Mesenteric fat pad (tissue), 1 donor: ENCODE measurements at places on chromosomes 6 and 20. TPM values are rescaled to one million over a fixed set of nuclear protein-coding genes. Genes with fewer than 3 reads are reported as not detected.

Gene CTCFL
- total RNA-seq = 0.16 TPM

Gene GMPR
- total RNA-seq = 5.9 TPM

Gene NRSN1
- total RNA-seq = not detected

Gene MYLK4
- 0.61 TPM for total RNA-seq

Gene PCNA
- total RNA-seq = 24.6 TPM

Gene ERVFRD-1
- total RNA-seq = 0.13 TPM

Gene CENPW
- total RNA-seq = 4.3 TPM

Gene LIME1
- 6.5 TPM for total RNA-seq

Gene SLC52A3
- total RNA-seq = 2.2 TPM

Gene CST11
- total RNA-seq = 0.96 TPM

Gene CD109
- 10.8 TPM for total RNA-seq

Gene FIG4
- total RNA-seq = 17.9 TPM

Gene LPA
- total RNA-seq = not detected

Gene TPMT
- total RNA-seq = 7.1 TPM

Gene CRISP3
- not detected for total RNA-seq

Gene EDN3
- total RNA-seq = not detected

Gene DEFB110
- not detected for total RNA-seq

Gene WFDC5
- total RNA-seq = not detected

Gene HLA-DQB2
- 3.0 TPM for total RNA-seq

Gene TCP11
- total RNA-seq = not detected

Gene DNAH8
- not detected for total RNA-seq

Gene BPI
- total RNA-seq = not detected

Gene ADA
- total RNA-seq = 12.2 TPM

Gene IL17A
- total RNA-seq = not detected

Gene POU3F2
- not detected for total RNA-seq

Gene ZSCAN9
- 6.4 TPM for total RNA-seq

Gene SYCP2L
- 0.93 TPM for total RNA-seq

Gene TBP
- 10.6 TPM for total RNA-seq

Gene RRAGD
- 28.7 TPM for total RNA-seq

Gene METTL24
- 1.2 TPM for total RNA-seq

Gene TPD52L1
- 24.6 TPM for total RNA-seq

Gene C20orf202
- 0.32 TPM for total RNA-seq

Gene PRRT1
- total RNA-seq = 1.0 TPM

Gene FRK
- total RNA-seq = 0.80 TPM

Gene GABRR2
- total RNA-seq = 2.2 TPM
